ENCODE measurements at places on chromosomes 1 and 21.

- no peak for DNase-seq
These were observed 9.0 kb downstream of the URB1 start for GRCh38 chr21:32383812-32384211.

GRCh38 chr1:20551945-20552727 is at the start of gene FAM43B:
Gene FAM43B (plus strand): TSS chr1:20552573. CDS start chr1:20552974, 401 bp downstream.
- peak; percentile 12 for DNase-seq

DNA sequence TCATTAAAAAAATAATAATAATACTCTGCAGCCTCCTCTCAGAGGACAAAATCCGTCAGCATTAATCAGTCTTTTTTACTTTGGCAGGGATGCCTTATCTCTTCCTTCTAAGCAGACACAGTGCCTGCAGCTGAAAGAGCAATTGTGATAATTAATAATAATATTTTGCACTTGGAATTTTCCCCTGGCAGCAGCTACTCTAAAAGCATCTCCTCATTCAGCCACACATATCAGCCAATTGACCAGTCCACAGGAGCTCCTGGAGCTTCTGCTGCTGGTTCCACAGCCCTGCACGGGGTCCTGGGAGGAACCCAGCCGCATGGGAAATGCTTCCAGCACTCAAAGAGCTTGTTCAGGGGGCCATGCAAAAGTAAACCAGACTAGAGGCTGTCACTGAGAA is 31.0 kb upstream of the VWA5B1 start:
- DNase-seq: no peak

- DNase-seq: peak; percentile 54
These were observed 33.8 kb upstream of the RPL11 start for GRCh38 chr1:23657659-23658275.

DNA sequence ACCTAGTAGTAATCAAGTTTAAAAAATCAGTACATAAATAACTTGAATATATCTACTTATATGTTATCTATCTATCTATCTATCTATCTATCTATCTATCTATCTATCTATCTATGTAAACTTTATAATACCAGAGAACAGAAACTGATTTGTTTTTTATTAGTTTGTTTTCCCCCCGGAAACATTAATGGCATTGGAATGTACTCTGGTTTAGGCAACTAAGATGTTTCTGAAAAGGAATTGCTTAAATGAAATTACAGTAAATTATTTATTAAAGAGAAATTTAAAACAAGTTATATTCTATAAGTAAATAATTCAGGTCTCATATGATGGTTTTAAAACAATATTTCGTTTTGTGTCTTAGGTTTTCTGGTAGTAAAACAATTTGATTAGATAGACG is 681.0 kb upstream of the ADAMTS5 start:
- no peak for DNase-seq

- no peak for DNase-seq
These were observed 10.0 kb downstream of the TTF2 start for GRCh38 chr1:117070124-117070523.

DNA sequence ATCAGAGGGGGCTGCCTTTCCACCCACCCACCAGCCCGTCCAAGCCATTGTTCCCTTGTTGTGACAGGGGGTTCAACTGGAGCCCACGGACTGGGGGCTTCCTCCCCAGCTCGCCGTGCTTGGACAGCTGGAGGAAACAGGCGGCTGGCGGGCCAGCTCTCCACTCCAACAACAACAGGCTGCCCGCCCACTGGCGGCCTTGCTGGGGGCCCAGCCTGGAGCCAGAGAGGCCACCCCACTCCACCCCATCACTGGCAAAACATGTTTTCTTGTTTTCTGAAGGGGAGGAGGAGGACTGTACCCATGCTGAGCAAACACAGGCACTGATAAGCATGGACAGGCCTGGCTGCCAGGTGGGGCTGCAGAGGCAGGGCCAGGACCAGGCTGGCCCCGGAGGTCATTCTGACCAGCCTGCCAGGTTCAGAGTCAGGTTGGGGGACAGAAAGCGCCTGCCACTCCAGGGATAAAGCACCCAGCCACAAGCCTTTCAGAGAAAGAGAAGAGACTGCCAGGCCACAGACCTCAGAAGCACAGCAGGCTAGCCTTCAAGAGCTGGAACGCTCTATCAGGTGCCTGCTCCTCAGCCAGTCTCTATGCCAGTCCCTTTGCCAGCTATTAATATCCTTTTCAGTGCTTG is 32.8 kb downstream of the GJA4 start:
- peak; percentile 19 for DNase-seq

- DNase-seq: no peak
These were observed 584.9 kb upstream of the PBX1 start for GRCh38 chr1:163974120-163974519.

DNA sequence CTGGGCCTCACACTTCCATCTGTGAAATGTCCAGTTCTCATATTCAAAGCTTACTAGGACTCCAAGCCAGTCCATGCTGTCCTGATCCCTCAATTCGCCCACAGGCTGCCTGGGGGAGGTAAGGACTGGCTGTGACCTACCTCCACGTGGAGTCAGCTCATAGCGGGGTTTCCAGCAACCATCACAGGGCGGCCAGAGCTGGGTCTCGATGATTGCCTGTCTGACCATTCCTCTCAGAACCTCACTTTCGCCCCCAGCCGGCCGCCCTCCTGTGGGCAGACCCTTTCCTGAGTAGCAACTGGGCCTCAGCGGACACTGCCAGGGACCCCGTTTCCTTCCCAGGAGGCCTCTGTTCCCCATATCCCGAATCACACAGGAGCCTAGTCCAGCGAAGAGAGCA is 3.4 kb upstream of the RUNX3 start:
- DNase-seq: no peak

DNA sequence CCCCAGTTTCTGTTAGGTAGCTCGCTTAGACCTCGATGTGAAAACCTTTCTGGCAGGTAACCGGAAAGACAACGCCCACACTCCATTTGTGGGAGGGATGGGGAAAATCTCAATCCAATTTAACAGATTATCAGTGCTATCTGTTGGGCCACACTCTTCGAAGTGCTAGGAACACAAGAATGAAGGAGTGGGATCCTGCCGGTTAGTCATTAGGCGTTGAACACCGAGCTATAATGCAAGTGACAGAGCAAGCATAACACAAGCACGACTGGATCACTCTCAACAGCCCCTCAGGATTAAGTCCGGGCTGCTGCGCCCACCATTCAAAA is 531 bp downstream of the SNIP1 start:
- DNase-seq: no peak

GRCh38 chr21:30257773-30258172 is 25.0 kb downstream of the KRTAP24-1 start:
- peak; percentile 24 for DNase-seq

DNA sequence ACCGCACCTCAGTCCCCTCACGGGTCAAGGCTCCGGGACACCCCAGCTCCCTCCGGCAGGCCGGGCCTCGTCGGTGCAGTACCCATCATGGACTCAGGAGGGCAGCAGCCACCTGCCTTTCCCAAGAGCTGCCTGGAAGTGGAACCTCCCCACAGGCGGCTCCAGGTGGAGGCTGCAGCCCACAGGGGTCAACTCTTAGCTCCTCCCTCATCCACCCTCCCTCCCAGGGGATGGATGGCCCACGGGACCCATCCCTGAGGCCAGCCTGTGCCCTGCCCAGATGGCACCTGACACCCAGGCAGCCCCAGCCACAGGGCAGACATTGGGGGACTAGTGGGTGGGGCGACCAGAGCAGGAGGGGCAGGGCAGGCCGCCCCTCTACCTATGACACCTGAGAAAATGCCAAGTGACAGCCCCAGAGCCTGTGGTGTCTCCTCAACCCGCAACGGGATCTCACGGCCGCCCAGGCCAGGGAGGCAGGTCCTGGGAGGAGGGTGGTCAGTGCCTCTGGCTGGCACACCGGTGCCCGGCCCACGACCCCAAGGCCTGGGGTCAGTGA is 1.2 kb upstream of the ARHGEF16 start:
- DNase-seq: peak; percentile 53

GRCh38 chr1:158126425-158126824 is 54.3 kb upstream of the CD1D start:
- no peak for DNase-seq

DNA sequence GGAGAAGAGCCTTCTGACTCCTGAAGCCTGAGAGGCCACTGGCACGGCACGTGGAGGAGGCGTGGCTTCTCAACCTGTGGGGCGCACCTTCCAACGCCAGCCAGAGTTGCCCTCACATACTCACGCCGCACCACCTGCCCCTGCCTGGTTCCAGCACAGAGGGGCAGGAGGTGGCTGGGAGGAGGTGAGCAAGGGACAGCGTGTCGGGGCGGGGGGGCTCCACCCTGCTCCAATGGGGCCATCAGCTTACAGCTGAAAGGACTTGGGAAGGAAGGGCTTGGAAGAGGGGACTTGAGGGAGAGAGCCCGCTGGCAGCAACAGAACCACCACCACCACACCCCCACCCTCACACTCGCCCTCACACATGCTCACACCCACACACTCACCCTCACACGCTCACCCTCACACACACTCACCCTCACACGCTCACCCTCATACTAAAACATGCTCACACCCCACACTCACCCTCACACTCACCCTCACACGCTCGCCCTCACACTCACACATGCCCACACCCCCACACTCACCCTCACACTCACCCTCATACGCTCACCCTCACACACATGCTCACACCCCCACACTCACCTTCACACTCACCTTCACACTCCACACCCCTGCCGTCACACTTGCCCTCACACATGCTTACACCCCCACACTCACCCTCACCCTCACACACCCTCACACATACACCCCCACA is 41.6 kb upstream of the EDN2 start:
- DNase-seq: no peak
